Activated T-cell treated with anti-CD3 and anti-CD28 coated beads, Interleukin-2, amount 50 U/mL, for 72 hours (primary cell): ENCODE measurements at places on chromosomes 2 and 18.

- DNase-seq = no peak
Measured at GRCh38 chr2:216711348-216711747, 16.0 kb upstream of the IGFBP5 start.

GRCh38 chr2:9097239-9097638 is 93.8 kb upstream of the MBOAT2 start:
- no peak for DNase-seq

GRCh38 chr2:66428986-66429612 is 5.8 kb upstream of the MEIS1 start:
- DNase-seq = no peak

- DNase-seq = no peak
Measured at GRCh38 chr2:190582019-190582418, 47.5 kb upstream of the NEMP2 start.

DNA sequence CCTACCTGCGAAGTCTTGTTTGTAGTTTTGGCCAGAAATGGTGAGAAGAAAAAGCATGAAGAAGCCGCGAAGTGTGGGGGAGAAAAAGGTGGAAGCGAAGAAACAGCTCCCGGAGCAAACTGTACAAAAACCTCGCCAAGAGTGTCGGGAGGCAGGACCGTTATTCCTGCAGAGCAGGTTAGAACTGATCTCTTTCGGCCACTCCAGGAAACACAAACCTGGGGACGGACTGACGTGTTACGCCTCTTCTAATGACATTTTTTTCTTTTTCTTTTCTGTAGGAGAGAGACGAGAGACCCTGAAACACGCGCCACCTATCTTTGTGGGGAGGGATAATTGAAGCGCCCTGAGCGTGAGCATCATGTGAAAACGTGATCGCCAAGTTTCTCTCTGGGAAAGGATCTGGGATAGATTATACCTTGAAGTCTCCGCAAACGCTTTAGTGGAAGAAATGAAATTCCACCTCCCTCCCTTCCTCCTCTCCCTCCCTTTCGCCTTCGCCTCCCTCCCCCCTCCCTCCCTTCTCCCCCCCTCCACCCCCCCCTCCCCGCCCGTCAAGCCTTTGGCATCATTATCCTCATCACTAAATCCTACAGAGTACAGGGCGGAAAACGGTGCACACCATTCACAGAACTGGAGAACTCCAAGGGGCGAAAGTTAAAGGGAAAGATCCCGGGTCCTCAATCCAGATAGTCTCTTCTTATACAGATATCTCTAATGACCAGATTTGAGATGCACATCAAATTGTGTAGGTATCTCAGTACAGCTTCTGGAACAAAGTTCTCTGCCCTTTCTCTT is at the start of gene ZEB2:
ZEB2 (minus strand) TSS at position 186 of the 798 bp plus-strand sequence. CDS start 2,769 bp downstream, outside the sequence.
- DNase-seq = peak; percentile 53
